ENCODE measurements at places on chromosomes 3 and 15. TPM values are rescaled to one million over a fixed set of nuclear protein-coding genes. Genes with fewer than 3 reads are reported as not detected.

NR1I2 gene
- 0.82 TPM for total RNA-seq

WDR93 gene
- not detected for total RNA-seq

DNA sequence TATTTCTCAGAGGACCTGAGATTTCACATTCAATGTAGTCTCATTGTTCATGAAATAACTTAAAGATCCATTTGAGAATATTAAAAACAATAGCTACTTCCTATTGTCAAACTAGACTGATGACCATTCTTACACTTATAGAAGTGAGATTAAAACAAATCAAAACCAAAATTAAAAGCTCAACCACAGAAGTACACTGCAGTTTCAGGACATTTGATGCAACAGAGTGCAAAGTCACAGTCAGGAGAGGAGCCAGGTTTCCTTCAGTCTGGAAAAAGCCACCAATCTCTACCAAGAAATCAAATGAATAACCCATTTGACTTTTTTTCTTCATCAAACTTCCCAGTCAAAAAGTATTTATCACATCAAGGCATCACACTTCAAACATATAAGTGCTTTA lies 5.5 kb downstream of the CCPG1 start:
- DNase-seq, result no peak

C2CD4A gene
- 0.20 TPM for total RNA-seq

GRCh38 chr3:152842413-152842812 lies 7.5 kb downstream of the P2RY1 start:
- no peak for DNase-seq

GRCh38 chr15:35445891-35446290 lies 100.1 kb downstream of the DPH6 start:
- DNase-seq, result no peak

IL17RC gene
- 1.5 TPM for total RNA-seq

- no peak for DNase-seq
Observed at GRCh38 chr15:70609889-70610288, 153.5 kb downstream of the UACA start.

DNA sequence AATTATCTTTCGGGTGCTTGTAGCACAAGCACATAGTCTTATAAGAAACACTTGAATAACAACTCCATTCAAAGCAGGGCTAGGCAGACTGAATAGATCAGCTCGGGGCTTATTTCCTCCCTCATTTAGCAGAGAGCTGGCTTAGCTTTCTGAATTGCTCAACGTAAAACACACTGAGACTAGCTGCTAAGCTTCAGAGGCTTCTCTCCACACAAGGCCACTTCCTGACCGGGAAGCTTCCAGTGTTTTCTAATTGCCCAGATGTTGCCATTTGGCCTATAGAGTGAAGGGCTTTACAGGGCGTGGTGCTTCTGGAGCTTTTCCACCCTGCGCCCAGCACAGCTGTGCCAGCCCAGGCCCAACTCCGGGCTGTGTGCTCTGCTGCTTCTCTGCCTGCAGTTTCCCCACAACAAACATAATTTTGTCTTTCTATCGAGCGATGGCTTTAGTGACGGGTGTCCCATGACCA lies 16.6 kb downstream of the FAM240A start:
- no peak for DNase-seq

TJP1 gene
- 0.30 TPM for total RNA-seq

GRCh38 chr15:40747685-40748631 lies 7.1 kb downstream of the RMDN3 start:
- no peak for DNase-seq

GRCh38 chr3:105228696-105229095 lies 138.0 kb upstream of the ALCAM start:
- no peak for DNase-seq

GRCh38 chr3:14323401-14324223 lies 78.8 kb upstream of the SLC6A6 start:
- no peak for DNase-seq

SLC28A2 gene
- not detected for total RNA-seq

DNA sequence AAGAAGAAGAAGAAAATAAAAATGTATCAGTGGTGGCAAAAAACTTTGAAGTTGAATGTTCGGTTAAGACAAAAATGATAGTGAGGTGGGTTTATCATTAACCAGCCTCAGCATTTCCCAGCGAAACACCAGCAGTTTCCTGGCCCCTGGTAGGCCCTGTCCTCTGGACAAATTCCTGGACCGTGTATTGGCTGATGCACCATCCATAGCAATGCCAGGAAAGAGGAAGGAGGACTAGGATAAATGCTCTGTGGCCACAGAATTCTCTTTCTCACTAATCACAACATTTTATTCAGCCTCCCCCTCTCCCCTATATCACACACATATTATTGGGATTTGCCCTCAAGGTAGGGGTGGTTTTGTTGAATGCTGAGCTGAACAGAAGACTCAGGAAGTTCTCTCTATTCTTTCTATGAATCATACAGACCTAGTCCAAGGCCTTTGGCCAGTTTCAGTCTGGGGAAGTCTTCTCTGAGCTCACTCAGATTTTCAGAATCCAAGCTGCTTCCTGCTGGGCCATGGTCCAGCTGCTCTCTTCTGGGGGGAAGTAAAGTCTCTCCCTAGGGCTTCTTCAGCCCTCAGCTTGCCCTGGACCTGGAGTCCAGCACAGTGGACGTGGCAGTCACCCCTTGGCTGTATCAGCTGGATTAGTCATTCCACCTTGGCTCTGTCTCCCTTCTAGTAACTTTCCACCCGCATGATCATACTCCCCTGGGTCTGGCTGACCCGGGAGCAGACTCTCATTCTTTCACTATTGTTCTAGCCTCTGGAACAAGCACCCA lies 27.6 kb downstream of the SLC28A1 start:
- DNase-seq, result no peak

ADIPOQ gene
- total RNA-seq, result not detected

CIB2 gene
- 1.6 TPM for total RNA-seq

EXD1 gene
- total RNA-seq, result 0.32 TPM

HCN4 gene
- total RNA-seq, result 0.04 TPM

DNA sequence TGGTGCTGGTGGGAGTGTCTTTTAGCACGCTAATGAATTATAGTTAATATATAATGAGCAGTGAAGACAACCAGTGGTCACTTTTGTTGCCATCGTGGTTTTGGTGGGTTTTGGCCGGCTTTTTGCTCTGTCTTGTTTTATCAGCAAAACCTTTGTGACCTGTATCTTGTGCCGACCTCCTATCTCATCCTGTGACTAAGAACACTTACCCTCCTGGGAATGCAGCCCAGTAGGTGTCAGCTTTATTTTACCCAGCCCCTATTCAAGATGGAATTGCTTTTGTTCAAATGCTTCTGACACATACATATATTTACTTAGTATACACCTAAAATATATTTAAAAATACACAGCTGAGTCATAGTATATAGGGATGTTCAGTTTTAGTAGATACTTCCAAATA lies 770.3 kb downstream of the PDCD6IP start:
- no peak for DNase-seq

- DNase-seq, result no peak
Observed at GRCh38 chr15:57403566-57404325, 27.4 kb downstream of the CGNL1 start.
